ENCODE measurements at places on chromosomes 16 and 17.

- DNase-seq: no peak
Observed at GRCh38 chr17:80248894-80249710, 11.6 kb upstream of the RNF213 start.

- no peak for DNase-seq
Observed at GRCh38 chr17:46063241-46063640, 64.2 kb downstream of the STH start.

DNA sequence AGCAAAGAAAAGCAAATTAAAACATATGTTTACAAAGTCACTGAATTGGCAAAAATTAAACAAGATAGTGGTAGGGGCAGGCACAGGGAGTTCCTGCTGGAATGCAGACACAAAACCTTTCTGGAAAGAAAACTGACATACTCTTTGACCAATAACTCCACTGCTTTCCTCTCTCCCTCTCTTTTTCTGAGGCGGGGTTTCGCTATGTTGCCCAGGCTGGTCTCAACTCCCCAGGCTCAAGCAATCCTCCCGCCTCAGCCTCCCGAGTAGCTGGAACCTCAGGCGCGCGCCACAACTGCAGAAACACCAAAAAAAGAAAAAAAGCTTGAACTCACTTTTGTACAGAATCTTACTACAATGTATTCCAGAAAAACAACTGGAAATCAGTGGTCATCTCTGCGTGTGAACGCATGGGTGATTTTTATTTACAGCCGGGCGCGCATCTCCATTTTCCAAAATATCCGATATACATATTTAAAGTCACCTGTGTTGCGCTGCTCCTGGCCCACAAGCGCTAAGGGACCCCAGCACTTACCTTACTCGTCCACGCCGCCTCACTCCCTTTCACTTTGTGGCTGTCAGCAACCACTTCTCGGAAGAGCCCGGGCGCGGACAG, 480 bp downstream of the TXNL4B start:
- DNase-seq: no peak

DNA sequence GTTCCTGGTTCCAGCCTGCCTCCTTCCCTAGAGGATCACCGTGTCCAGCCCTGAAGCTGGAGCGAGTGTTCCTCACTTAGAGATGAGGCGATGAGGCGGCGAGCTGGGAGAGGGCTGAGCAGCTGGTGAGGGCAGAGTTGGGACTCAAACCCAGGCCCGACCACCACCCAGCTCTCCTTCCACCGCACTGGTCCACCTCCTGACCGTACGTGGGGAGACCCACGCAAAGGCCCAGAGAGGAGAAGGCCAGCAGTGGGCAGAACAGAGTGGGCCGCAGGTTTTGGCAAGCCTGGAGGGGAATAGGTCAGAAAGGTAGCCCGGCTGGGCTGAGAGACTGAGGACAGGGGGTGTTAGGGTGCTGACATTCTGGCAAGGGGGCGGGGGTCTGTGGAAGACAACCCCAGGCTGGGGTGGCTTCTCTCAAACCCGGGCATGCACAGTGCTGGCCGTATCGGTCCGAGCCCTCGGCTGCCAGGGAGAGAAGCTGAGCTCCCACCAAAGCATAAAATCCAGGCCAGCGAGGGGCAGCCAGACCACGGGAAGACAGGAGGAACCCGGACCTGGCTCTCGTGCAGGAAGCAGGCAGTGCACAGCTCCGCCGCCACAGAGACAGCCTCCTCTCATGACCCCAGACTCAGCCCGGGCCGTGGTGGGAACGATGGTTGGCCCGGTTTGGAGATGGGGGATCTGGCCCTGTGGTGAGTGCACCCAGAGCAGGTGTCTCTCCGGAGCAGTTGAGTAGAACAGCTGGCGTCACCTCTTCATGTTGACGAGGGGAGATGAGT, 24.9 kb downstream of the MLYCD start:
- DNase-seq: no peak

GRCh38 chr17:8122924-8123694, 797 bp downstream of the HES7 start:
- DNase-seq: no peak

- no peak for DNase-seq
Observed at GRCh38 chr17:41010441-41010840, 1.5 kb upstream of the KRTAP3-1 start.

- no peak for DNase-seq
Observed at GRCh38 chr17:55168958-55169687, 95.6 kb upstream of the HLF start.

GRCh38 chr16:77807021-77807420, 18.7 kb downstream of the VAT1L start:
- DNase-seq: no peak

- DNase-seq: no peak
Observed at GRCh38 chr16:5461141-5461540, 363.5 kb upstream of the EEF2KMT start.

DNA sequence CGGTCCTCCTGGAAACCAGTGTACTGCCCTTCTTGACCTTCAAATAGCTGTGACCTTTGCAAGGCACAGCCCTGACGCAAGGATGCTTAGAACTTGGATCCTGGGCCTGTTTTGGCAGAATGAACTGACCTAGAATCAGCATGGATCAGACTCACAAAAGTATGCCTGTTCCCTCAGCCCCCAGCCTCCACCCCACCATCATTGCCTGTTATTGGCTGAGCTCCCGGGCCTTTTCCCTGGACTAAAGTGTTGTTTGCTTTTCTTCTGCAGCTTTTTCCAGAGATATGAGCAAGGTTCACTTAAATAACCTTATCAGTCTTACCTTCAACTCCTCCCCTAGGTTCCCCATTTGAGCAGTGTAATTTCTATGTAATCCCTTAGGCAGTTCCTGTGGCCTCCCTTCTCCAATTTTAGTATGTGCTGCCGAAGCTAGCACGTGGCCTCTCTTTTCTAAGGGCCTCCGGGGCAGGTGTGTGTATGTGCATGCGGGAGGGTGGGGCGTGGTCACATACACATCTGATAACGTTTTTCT, 347.4 kb downstream of the MAF start:
- DNase-seq: no peak

- no peak for DNase-seq
Observed at GRCh38 chr16:4015275-4016004, 100.8 kb downstream of the ADCY9 start.

- no peak for DNase-seq
Observed at GRCh38 chr17:35674552-35674951, 56.9 kb upstream of the RASL10B start.

- DNase-seq: no peak
Observed at GRCh38 chr16:4694642-4695451, 1.5 kb downstream of the NUDT16L1 start.

- no peak for DNase-seq
Observed at GRCh38 chr17:59333836-59334235, 2.4 kb downstream of the YPEL2 start.

GRCh38 chr17:41733348-41734138, 900 bp downstream of the HAP1 start:
- DNase-seq: no peak

- no peak for DNase-seq
Observed at GRCh38 chr16:66168777-66169176, 197.7 kb upstream of the CDH5 start.

DNA sequence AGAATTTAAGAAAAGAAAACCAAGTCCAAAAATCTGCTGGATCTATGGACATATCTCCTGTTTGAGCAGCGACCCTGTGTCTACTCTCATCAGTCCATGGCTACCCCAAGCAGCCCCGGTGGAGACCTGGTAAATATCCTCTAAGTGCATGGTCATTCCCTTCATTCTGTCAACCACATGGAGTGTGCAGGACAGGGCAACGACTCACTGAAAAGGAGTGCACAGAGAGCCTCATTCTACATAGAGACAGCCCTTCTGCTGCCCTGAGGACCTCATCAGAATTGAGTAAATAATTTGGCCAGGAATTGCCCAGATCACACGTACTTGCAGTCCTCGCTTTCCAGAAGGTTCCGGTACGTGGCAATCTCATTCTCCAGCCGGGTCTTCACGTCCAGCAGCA, 3.0 kb downstream of the KRT38 start:
- no peak for DNase-seq

GRCh38 chr17:13500947-13501346, 100.8 kb downstream of the HS3ST3A1 start:
- no peak for DNase-seq

DNA sequence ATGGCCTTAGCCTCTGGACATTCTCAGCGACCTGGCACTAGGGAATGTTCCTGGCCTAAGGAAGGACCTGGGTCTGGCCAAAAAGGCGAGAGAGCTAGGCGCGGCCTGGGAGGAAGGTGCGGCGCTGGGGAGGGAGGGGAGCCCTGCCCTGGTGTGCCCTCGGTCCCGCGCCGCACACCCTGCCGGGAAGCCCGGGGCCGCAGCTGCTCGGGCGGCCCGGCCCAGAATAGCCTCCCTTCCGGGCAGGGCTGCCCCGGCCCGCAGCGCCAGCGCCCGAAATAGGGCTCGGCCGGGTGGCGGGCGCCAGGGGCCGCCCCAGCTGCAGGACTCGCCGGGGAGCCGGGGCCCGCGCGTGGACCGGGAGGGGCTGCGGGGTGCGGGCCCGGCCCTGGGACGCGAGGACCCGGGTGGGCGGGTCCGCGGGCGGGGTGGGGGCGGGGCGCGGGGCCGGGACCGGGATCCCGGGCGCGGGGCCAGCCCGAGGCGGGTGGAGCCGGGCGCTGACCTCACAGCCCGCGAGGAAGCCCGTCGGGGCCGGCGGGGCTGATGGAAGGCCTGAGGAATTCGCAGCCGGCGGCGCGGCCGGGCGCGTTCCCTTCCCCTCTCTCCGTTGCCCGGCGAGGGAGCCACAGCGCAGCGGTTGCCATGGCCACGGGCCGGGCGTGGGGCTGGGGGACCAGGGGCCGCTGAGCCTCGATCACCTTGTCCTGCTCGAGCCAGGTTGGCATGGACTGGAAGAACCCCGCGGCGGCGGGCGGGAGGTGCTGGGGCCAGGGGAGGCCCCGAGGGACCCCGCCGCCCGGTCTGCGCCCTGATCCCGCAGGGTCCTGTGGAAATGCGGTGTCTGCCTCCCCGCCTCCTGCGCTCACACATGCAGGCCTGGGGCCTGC, 18.1 kb downstream of the SOCS3 start:
- DNase-seq: no peak

DNA sequence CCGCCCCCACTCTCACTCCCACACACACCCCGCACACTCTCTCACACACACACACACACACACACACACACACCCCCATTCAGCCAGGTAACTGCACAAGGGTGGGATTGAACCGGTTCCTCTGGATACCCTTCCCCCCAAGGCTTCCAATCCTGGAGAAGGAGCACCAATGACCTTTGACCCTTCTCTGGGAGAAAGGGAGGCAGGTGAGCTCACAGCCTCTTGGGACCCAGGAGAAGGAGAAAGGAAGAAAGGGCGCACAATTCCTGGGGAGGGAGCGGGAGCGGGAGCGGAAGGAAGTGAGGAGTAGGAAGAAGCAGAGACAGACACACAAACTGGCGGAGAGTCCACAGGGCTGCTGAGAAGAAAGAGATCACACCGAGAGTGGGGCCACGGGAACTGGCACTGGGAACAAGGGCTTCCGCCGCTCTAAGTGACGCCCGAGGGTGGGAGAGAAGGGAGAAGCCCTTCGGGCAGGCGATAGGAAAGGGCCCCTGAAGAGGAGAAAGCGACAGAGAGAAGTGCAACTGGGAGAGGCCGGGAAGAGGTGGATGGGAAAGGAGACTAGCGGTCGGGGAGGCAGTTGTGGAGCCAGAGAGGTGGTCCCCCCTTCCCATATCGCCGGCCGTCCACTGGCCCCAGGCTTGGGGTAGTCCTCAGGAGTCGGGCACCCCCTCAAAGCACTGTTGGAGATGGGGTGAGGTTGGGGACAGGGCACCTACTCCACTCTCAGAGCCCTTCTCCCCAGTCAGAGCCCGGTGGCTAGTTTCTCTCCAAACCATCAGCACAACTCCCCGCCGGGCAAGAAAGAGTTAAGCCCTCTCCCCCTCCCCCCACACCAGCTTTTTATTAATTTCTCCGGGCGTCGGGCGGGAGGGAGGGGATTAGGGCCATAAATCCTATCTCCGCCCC, 1.3 kb downstream of the SAMD14 start:
- DNase-seq: no peak

GRCh38 chr16:76931186-76931585, 259.8 kb upstream of the MON1B start:
- DNase-seq: no peak

DNA sequence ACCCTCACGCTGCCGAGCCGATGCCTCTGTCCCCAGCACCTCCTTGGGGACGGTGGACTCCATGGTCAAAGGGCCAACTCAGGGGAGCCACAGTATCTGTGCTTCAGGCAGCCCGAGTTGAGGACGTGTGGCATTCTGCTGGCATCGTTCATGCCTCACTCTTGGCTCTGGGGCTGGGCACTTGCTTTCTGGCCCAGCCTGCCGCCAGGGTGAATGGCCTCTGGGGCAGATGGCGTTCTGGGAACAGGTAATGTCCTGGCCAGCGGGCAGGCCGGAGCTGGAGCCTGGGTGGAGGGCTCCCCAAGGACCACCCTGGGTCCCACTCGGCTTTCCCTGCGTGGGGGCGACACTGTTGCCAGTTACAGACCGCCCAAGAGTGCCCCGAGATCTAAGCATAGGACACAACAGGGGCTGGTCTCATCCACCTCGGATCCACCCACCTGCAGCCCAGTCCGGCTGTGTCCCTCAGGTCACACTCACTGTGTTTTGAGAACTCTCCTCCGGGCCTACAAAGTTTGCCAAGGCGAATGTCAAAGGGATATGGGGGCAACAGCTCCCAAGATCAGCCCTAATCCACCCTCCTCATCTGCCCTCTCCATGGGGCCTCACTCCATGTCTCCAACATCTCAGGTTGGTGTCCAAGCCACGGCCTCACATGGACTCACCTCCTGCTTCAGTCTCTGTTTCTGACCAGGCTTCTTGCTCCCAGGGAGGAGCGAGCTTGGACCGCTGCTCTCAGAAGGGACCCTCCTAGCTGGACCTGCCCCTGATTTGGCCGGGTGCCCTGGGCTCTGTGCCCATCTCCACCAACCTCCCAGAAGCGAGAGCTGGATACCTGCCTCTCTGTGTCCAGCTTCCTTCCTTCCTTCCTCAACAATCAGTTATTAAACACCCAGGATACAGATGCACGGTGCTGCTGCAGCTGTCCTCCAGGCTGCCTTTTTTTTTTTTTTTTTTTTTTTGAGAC, 60.8 kb downstream of the TMEM235 start:
- no peak for DNase-seq

GRCh38 chr17:10421900-10422542, at the start of gene MYH8:
Gene MYH8, minus strand, starts transcription at chr17:10421950. Its CDS starts 1,723 bp downstream, at chr17:10420227.
- no peak for DNase-seq

DNA sequence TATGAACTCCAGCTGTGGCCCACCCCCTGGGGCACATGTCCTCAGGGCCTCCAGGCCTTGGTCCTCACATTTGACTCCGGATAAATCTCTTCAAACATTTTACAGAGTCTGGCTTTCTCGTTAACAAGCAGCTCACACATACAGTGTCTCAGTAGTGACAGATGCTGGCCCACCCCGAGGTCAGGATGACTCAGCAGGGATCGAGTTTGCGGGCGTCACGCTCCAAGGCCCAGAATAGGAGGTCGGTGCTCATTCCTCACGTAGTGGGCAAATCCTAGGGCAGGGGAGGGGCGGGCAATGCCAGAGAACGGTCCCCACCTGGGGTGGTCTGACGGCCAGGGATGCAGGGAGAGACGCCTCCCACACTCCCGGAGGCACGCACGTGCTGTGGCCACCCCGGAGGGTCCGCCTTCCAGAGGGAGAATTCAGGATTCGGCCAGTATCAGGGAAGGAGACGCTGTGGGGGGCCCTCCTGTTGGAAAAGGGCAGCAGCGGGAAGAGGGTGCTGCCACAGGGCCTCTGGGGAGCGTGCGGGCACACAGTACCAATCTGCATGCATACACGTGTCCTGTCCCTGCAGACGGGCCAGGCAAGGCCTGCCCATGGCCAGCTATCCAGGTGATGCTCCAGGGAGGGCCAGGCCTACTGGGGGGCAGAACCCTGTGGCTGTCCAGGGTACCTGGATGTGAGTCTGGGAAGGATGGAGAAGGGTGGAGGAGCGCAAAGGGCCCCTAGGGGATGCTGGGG, 8.6 kb downstream of the SLC7A5 start:
- DNase-seq: no peak

All from NCI-H510A (cell line).